ENCODE measurements at places on chromosomes 3 and 15.
A peak's percentile ranks its signal among the peaks of the same experiment; 100 is the strongest.

DNA sequence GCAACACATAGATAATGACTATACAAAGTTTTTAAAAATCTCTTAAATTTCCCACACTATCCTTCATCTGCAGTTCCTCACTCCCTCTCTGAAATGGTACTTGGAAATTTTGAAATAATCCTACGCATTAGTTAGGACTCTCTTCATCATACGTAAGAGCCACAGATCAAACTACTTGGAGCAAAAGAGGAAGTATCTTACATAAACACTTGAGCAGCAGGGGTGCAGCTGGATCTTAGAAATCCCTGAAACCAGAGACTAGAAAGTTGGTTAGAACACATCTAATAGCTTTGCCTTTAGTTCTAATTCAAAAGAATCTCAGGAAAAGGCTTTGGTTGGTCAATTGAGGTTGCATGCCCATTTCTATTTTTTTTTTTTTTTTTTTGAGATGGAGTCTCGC, 38.8 kb upstream of the ZNF445 start:
- DNase-seq = no peak

- no peak for DNase-seq
Measured at GRCh38 chr15:77085297-77085696, 14.4 kb upstream of the TSPAN3 start.

- no peak for DNase-seq
Measured at GRCh38 chr3:110343945-110344344, 727.7 kb upstream of the NECTIN3 start.

GRCh38 chr3:98518816-98519215, 3.9 kb downstream of the CLDND1 start:
- no peak for DNase-seq

- DNase-seq = no peak
Measured at GRCh38 chr15:49530092-49530491, 90.5 kb downstream of the FAM227B start.

GRCh38 chr3:3200632-3201212, 21.2 kb upstream of the CRBN start:
- no peak for DNase-seq

- no peak for DNase-seq
Measured at GRCh38 chr3:62013951-62014350, 359.4 kb downstream of the FEZF2 start.

DNA sequence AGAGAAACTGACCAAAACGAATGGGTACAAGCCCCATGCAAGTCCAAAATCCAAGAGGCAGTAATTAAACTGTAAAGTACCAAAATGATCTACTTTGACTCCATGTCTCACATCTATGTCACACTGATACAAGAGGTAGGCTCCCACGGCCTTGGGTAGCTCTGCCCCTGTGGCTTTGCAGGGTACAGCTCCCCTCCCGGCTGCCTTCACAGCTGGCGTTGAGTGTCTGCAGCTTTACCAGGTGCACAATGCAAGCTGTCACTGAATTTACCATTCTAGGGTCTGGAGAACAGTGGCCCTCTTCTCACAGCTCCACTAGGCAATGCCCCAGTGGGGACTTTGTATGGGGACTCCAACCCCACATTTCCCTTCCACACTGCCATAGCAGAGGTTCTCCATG, 308.6 kb downstream of the TBC1D5 start:
- no peak for DNase-seq

- no peak for DNase-seq
Measured at GRCh38 chr15:68589053-68589452, 10.3 kb downstream of the CORO2B start.

- no peak for DNase-seq
Measured at GRCh38 chr3:174884776-174885568, 25.8 kb downstream of the NAALADL2 start.

DNA sequence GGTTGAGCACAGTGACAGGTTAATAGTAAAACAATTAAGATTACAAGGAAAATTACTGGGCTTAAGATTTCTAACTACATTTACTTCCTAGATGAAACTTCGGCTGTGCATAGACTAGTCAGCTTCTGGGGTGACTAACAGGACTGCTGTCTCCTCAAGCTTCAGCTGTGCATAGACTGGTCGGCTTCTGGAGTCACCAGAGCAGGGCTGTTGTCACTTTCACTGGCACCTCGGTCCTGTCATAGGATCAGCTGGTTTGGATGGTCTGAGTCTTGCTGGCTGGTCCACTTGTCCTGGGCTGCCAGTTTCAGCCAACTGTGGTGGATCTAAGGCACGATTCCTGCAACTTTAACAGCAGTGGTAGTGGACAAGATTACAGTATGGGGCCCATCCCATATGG, 23.9 kb upstream of the ACAD9 start:
- DNase-seq = no peak

GRCh38 chr3:8313560-8314267, 187.9 kb upstream of the LMCD1 start:
- no peak for DNase-seq

- peak; percentile 51 for DNase-seq
Measured at GRCh38 chr3:50121072-50122032, 32.6 kb downstream of the RBM5 start.

- no peak for DNase-seq
Measured at GRCh38 chr15:89371228-89372044, 36.8 kb upstream of the POLG start.

- DNase-seq = no peak
Measured at GRCh38 chr15:28981351-28981720, 95.6 kb downstream of the APBA2 start.

DNA sequence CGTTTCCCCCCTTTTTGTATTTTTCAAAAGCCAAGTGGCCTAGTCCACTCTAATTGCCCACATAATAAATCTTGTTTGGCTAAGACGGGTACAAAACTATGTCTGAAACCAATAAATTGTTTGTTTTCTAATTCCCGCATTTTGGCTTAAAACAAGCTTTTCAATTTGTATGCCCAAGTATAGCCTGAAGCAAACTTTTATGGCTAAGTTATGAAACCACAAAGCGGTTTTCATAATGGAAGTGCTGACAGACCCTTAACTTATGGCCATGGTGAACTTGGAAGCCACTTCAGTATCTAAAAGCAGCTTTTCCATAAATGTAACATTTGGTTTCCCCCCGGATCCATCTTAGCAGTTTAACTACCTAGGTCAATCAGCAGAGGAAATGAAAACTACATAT, 29.9 kb upstream of the POLR2M start:
- no peak for DNase-seq

DNA sequence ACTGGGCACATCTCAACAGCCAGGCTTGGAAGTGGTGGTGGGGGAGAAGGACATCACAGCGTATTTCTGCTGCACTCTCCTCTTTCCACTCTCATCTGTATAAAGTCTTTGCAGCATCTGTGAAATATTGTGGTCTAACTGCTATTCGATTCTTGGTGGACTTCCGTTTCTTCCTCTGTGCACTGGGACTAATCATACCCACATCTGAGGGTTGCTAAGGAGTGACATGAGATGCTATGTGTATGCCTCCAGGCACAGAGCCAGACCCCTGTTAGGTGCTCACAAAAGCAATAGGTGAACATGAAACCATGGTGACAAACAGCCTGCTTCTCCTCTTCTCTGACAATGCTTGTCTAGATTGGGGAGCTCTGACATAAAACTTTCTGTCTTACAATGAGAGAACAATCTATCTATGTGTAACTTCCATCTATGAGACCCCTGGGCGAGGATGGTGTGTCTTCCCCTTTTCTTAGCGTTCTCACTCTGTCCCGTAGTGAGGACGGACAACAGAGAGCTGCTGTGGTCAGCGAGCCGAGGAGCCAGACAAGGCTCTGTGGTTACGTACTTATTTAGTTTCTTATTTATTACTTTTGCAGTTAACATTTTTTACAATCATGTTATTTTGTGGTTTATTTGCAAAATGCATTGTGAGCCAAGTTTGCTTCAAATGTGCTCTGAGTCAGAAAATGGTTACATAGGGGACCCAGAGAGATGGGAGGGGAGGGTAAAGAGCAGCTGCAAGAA, 196.7 kb upstream of the TPRG1 start:
- DNase-seq = no peak

DNA sequence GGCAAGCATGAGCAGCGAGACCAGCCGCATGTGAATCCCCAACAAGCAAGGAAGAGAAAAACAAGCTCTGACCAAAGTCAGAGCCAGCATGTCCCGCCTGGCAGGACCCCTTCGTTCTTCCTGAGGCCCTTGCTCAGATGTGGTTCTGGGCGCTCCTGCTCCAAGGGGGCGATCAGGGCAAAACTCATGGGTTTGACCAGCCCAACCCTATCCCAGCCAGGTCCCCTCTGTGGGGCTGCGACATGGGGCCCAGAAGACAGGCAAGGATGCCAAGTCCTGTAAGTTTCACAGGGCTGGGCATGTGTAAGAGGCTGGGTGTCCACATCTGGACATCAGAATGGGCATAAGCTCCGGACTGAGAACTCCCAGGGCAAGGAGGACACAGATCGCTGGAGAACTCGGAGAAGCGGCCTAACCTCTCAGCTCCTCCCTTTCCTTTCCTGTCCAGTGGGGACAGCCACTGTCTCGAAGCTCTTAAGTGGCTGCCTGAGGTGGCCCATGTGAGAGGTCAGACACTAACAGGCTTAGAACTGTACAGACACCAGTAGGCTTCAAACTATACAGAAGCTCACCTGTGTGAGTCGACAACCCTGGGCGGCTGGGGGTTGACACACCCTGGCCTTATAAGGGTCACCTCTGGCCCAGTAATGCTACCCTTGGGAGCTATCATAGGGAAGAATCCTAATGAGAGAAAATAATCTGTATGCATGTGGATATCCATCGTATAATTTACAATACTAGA, 48.9 kb downstream of the XXYLT1 start:
- DNase-seq = no peak

DNA sequence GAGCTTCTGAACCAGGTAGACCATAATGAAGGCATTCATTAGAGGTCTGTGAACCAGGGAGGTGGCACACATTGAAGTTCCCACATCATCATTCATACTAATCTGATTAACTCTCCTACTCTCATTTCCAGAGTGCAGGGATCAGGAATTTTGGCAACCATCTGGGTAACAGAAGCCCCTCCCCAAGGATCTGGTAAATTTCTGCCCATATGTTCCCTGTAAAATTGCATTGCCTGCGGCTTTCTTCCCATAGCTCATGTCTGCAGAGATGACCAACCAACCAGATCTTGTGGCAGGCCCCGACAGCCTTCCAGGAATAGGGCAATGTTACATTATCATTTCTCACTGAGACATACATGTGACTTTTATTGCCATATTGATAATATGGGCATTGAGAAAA, 111.4 kb upstream of the CHL1 start:
- no peak for DNase-seq

GRCh38 chr15:83610901-83611685, 42.8 kb upstream of the ADAMTSL3 start:
- no peak for DNase-seq

- no peak for DNase-seq
Measured at GRCh38 chr15:48408327-48408726, 77.1 kb downstream of the DUT start.

DNA sequence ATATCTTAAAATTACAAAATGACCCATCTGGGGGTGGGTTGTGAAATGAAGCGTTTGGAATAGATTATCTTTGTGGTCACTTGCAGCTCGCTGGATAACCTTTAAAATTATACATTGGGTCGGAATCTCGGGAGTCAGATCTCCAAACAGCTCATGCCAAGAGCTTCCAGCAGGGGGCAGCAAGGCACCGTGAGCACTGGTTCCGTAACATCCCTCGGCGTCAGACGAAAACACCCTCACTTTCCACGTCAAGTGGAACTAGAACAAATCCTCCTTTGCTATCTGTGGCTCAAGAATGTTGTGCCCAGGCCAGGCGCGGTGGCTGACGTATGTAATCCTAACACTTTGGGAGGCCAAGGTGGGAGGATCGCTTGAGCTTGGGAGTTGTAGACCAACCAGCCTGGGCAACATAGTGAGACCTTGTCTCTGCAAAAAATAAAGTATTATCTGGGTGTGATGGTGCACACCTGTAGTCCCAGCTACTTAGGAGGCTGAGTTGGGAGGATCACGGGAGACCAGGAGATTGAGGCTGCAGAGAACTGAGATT, 31.1 kb downstream of the UMPS start:
- peak; percentile 61 for DNase-seq

DNA sequence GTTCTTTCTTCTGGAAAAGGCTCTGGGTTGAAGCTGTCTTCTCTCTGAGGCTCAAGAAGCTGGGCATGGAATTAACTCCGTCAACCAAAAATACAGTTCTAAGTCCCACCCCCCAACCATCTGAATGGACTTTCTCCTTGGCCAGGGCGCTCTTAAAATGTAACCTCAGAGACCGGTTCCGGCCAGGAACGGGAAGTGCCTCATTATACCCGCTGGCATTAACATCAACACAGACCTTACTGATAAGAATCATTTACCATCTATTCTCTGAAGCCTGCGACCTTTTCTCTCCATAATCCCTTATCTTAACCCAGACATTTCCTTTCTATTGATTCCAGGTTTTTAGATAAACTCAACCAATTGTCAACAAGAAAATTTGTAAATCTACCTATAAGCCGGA, 64.7 kb downstream of the ATP1B3 start:
- DNase-seq = no peak

DNA sequence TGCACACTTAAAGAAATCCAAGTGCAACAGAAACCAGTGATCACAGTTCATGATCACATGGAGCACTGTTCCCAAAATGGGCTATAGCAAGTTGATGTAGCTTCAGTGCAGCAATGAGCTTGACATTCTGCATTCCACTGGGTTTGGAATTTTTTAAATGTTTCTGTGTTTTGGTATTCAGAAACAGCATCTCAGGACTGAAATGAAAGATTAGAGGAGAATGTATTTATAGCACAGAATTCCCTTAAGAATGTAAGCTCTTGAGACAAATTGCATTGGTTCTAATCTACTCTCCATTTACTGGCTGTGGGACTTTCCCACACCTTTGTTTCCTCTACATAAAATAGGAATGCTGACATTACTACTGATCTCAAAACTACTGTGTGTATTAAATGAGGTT, 162.7 kb downstream of the FGF12 start:
- DNase-seq = no peak

- DNase-seq = no peak
Measured at GRCh38 chr3:163924600-163924999, 1153.7 kb downstream of the SI start.

DNA sequence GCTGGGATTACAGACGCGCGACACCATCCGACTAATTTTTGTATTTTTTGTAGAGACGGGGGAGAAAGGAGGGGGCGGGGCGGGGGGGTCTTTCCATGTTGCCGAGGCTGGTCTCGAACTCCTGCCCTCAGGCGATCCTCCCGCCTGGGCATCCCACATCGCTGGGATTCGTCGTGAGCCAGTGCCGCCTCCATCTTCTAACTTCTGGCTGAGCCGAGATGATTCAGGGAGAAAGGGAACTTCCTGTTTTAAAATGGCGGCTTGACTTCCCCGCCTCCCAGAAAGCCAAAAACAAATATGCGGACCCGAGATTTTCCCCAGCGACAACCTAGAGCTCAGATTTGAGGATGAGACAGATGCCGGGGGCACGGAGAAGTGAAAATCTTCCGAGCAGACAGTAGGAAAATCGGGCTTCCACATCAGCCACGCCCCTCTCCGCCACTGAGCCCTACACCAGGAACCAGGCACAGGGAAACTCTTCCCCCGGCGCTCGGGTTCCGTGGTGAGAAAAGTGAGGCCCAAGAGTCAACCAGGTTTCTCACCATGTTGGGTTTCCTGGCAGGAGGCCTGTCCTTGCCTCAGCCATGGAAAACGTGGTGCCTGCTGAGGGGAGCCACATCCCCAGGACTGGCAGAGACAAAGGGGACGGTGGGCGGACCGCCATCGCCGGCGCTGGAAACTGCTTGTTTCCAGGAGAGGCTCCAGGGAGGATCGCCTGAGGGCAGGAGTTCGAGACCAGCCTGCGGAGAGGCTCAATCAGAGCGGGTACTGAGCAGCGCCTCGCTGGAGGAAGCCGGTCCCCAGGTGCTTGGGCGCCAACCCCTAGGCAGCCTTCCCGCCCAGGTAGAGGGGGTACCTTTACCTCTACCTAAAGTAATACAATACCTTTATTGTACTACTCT, 18.7 kb downstream of the CHST14 start:
- no peak for DNase-seq

Measured in stimulated activated CD8-positive, alpha-beta memory T cell treated with anti-CD3 and anti-CD28 coated beads, Interleukin-4, amount 100 ng/mL, for 4 hours (primary cell).